ENCODE measurements at places on chromosomes 6 and 20.
A peak's percentile ranks its signal among the peaks of the same experiment; 100 is the strongest.

- H3K36me3 ChIP-seq, result no peaks in the 10 kb centered on the region
- no peak for DNase-seq
- no peak overlapping the region for H3K4me3 ChIP-seq
- H3K4me1 ChIP-seq, result no peaks in the 10 kb centered on the region
Measured at GRCh38 chr20:8079976-8080375, 52.1 kb upstream of the PLCB1 start.

GRCh38 chr20:32017711-32018251 lies 7.5 kb downstream of the CCM2L start:
- H3K4me1 ChIP-seq, result no peaks in the 10 kb centered on the region
- no peak overlapping the region for H3K4me3 ChIP-seq
- H3K36me3 ChIP-seq, result no peaks in the 10 kb centered on the region
- H3K27me3 ChIP-seq, result peaks cover 32% of the 10 kb centered on the region
- DNase-seq, result peak; percentile 34
- no peak overlapping the region for H3K27ac ChIP-seq

GRCh38 chr6:137631323-137631722 lies 137.1 kb upstream of the OLIG3 start:
- no peaks in the 10 kb centered on the region for H3K4me1 ChIP-seq
- no peak overlapping the region for H3K4me3 ChIP-seq
- H3K27ac ChIP-seq, result no peak overlapping the region
- DNase-seq, result no peak
- no peaks in the 10 kb centered on the region for H3K27me3 ChIP-seq

GRCh38 chr6:105424175-105424783 lies 21.4 kb upstream of the PREP start:
- DNase-seq, result peak; percentile 31
- no peak overlapping the region for H3K4me3 ChIP-seq
- no peak overlapping the region for H3K27ac ChIP-seq
- no peaks in the 10 kb centered on the region for H3K27me3 ChIP-seq

DNA sequence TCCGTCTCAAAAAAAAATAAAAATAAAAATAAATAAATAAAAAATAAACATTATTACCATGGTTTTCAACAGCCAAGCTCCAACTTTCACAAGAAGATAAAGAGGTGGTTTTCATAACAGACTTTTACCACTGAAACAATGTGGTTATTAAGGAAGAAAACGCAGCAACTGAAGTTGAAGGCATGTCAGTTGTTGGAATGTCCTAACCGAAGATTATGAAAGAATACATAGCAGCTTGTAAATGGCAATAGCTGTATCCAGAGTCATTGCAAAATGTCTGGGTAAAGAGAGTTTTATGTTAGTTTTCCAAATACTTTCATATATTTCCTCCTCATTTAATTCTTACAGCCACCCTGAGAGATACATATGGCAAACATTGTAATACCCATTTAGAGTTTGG lies 161.6 kb upstream of the MARCKS start:
- no peaks in the 10 kb centered on the region for H3K27me3 ChIP-seq
- no peak for DNase-seq
- H3K4me1 ChIP-seq, result no peaks in the 10 kb centered on the region
- no peak overlapping the region for H3K4me3 ChIP-seq
- peak overlapping the region; percentile 56 for H3K27ac ChIP-seq
- H3K36me3 ChIP-seq, result no peaks in the 10 kb centered on the region

DNA sequence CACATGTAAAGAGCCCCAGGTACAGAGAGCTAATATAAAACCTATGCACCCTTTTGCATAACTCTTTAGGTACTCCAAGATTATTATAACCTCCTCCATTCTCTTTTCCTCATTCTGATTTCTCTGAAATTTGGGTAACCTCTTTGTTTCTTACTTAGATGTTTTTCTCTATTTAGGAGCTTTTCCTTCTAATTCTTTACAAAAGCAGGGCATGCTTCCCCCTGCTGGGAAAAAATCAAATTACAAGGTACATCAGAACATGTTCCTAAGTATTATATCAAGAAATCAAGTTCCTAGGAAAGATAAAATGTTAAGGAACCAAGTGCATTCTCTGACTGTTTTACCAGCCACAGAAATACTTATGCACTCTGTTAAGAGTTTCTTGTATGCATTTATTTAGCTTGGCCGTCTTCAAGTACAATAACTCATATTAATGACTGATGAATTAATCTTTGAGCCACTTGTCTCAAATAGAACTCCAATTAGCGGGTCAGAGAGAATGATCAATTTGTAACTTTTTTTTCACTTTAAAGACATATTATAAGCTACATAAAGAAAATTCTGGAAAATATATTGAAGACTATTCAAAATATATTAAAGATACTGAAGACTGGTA lies 2.1 kb downstream of the KHDRBS2 start:
- no peak overlapping the region for H3K27ac ChIP-seq
- H3K27me3 ChIP-seq, result no peaks in the 10 kb centered on the region
- H3K4me1 ChIP-seq, result no peaks in the 10 kb centered on the region
- DNase-seq, result no peak
- no peak overlapping the region for H3K4me3 ChIP-seq
- H3K36me3 ChIP-seq, result no peaks in the 10 kb centered on the region

DNA sequence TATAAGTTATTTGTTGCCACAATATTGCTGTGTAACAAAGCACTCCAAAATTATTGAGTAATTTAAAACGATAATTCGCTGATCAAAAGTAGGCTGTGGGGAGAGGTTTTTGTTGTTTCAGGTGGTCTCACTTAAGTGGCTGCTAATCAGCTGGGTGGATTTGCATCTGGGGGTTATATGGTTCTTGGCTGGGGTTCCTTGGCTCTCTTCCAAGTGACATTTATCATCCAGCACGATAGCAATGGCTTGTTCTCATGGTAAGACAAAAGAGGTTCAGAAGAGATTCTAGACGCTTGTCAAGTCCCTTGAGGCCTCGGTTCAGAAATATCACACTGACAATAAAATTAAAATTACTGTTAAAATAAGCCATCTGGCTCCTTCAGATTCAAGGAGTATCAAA lies 1648.8 kb downstream of the GRIK2 start:
- no peaks in the 10 kb centered on the region for H3K4me1 ChIP-seq
- no peak overlapping the region for H3K4me3 ChIP-seq
- no peak for DNase-seq
- H3K27ac ChIP-seq, result no peak overlapping the region

- H3K4me1 ChIP-seq, result no peaks in the 10 kb centered on the region
- peak; percentile 36 for DNase-seq
- H3K36me3 ChIP-seq, result no peaks in the 10 kb centered on the region
- H3K27me3 ChIP-seq, result peaks cover 100% of the 10 kb centered on the region
- H3K4me3 ChIP-seq, result peak within 1 kb of the TSS; percentile 39
- H3K27ac ChIP-seq, result peak within 1 kb of the TSS; percentile 54
Measured at GRCh38 chr6:100464903-100465700, at the start of gene SIM1. Gene SIM1 (minus strand): TSS chr6:100464921. CDS start chr6:100463468, 1,453 bp downstream.

DNA sequence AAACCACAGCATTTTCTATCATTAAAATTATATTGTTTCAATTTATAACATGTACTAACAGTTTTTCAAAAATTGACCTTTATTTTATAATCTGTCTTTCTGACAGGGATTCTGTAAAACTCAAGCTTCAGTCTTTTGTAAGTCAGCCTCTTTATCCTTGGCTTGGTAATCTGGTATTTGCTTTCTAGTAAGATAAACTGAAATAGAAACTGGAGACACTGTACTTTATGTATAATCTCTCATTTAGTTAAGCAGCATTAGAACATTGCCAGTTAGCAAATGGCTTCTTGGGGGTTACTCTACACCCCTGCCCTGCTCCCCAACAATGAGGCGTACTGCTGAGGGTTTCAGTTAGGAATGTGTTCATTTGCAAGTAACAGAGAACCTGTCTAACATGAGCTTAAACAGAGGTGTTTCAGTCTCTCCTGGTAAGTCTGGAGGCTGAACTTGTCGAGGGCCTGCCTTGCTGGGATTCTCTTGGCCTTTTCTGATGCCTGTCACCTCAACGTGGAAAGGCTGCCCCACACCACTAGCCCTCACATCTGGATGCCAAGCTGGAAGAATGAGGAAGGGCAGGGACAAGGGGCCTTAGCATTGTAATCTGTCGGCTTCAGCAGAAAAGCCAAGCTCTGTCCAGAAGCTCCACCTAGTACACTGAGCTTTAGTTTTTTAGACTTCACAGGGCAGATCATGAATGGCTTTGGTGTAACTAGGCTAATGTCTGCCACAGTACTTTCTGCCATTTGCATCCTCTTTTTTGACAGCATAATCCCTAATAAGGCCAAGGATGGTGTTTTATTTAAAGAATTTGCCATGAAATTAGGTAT lies 34.8 kb downstream of the SH3BGRL2 start:
- no peaks in the 10 kb centered on the region for H3K27me3 ChIP-seq
- no peak for DNase-seq
- H3K4me1 ChIP-seq, result no peaks in the 10 kb centered on the region
- H3K27ac ChIP-seq, result no peak overlapping the region
- no peaks in the 10 kb centered on the region for H3K36me3 ChIP-seq

- DNase-seq, result no peak
- H3K27me3 ChIP-seq, result no peaks in the 10 kb centered on the region
- peaks cover 6% of the 10 kb centered on the region for H3K4me1 ChIP-seq
- H3K36me3 ChIP-seq, result no peaks in the 10 kb centered on the region
Measured at GRCh38 chr6:79686707-79687309, 55.7 kb downstream of the SH3BGRL2 start.

DNA sequence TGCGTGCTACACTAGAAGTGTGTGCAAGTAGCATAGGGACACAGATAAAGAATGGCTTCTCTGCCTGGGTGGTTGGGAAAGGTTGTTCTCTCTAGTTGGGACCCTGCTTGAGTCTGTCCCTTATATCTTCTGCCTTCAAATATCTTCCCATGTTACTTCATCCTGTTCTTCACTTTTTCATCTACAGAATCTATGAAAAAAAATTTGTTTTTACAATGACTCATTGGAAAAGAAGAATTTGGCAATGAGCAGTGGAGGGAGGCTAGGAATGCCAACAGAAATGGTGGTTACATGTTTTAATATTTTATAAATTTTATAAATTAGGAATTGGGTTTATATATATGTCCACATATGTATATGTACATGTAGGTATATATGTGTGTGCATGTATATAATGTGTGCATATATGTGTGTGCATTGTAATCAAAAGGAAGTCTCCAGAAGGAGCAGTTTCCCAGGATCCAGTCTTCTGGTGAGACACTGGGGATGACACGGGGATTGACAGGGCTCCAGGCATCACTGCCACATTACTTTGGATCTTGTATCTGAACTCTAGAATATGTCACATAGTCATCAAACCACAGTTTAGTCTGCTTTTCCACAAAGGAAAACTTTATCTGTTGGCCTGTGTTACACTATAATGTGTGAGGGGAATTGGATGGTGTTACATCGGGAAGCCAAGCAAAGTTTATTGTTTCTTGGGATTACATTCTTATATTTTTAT lies 75.3 kb upstream of the RIPOR2 start:
- no peak for DNase-seq
- no peak overlapping the region for H3K27ac ChIP-seq
- H3K36me3 ChIP-seq, result no peaks in the 10 kb centered on the region

DNA sequence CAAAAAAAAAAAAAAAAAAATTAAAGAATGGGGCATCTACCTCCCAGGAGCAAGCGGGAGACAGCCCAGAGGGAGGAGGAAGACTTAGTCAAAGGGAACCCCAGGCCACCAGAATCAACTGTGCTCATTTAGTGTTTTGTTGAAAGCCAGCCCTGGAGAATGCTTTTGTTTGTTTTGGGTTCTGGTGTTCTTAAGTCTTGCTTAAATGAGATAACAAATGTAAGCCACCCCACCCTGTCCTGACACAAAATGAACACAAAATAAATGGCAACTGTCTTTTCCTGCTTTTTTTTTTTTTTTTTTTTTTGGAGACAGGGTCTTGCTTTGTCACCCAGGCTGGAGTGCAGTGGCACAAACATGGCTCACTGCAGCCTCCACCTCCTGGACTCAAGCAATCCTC lies 165.0 kb upstream of the JARID2 start:
- H3K36me3 ChIP-seq, result no peaks in the 10 kb centered on the region
- H3K27me3 ChIP-seq, result no peaks in the 10 kb centered on the region
- no peak overlapping the region for H3K27ac ChIP-seq
- no peak overlapping the region for H3K4me3 ChIP-seq

GRCh38 chr6:158816803-158817727 lies 2.1 kb downstream of the EZR start:
- no peaks in the 10 kb centered on the region for H3K36me3 ChIP-seq
- H3K4me3 ChIP-seq, result peak overlapping the region; percentile 92
- H3K27me3 ChIP-seq, result no peaks in the 10 kb centered on the region
- DNase-seq, result no peak

DNA sequence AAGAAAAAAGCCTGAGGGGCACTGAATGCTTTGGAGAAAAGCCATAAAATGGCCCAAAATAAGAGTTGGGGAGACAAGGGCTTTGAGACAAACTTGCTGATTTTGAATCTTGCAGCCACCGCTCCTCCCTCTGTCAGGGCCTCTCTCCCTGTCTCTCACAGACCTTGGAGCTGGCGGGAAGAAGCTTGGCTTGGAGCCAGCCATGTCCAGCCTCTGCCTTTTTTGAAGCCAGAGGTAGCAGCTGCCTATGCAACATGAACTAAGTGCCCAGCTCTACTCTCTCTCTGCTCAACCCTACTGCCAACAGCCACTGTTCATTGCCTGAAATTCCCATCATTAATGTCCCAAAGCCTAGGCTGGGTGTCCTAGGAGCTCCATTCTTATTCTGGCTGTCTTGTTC lies 63.7 kb upstream of the CTNNBL1 start:
- no peak overlapping the region for H3K27ac ChIP-seq
- DNase-seq, result no peak
- no peaks in the 10 kb centered on the region for H3K4me1 ChIP-seq
- no peaks in the 10 kb centered on the region for H3K27me3 ChIP-seq

DNA sequence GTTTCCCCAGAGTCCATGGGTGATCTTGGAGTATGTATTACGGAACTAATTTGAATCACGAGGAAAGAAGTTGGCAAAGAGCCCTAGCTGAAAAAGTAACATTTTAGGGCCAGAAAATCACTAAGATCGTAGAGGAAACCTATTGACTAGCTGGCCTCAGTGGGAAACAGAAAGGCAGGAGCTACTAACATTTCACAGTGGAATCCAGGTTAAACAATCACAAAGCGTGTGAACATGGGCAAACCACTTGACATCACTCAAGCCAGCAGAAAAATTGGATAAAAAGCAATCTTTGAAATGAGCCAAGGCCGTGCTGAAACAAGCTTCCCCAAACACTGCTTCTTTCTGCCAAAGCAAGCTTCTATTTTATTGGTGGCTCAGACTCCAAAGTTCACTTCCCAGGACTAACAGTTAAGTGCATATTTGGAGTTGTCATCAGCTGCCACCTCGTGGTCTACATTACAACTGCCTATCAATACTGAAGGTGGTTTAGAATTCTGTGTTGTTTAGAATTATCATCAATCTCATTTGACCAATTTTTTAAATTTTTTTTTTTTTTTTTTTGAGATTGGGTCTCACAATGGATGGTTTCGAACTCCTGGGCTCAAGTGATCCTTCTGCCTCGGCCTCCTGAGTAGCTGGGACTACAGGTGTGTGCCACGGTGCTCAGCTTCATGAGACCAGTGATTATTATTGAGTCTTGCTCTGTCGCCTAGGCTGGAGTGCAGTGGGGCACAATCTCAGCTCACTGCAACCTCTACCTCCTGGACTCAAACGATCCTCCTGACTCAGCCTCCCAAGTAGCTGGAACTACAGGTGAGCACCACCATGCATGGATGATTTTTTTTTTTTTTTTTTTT lies 10.6 kb downstream of the RPS10 start:
- no peaks in the 10 kb centered on the region for H3K36me3 ChIP-seq
- H3K4me1 ChIP-seq, result no peaks in the 10 kb centered on the region
- DNase-seq, result no peak
- peak overlapping the region; percentile 82 for H3K27ac ChIP-seq
- H3K4me3 ChIP-seq, result no peak overlapping the region

GRCh38 chr6:160513836-160514235 lies 150.2 kb downstream of the LPA start:
- no peak overlapping the region for H3K27ac ChIP-seq
- H3K27me3 ChIP-seq, result no peaks in the 10 kb centered on the region
- H3K4me1 ChIP-seq, result no peaks in the 10 kb centered on the region
- no peaks in the 10 kb centered on the region for H3K36me3 ChIP-seq
- H3K4me3 ChIP-seq, result no peak overlapping the region
- DNase-seq, result no peak

- no peak overlapping the region for H3K4me3 ChIP-seq
- no peak overlapping the region for H3K27ac ChIP-seq
Measured at GRCh38 chr6:34110610-34111009, 35.3 kb downstream of the GRM4 start.

Measured in breast epithelium (tissue), 4 donors.